Breast epithelium (tissue), 4 donors: ENCODE measurements at places on chromosomes 4 and X.

DNA sequence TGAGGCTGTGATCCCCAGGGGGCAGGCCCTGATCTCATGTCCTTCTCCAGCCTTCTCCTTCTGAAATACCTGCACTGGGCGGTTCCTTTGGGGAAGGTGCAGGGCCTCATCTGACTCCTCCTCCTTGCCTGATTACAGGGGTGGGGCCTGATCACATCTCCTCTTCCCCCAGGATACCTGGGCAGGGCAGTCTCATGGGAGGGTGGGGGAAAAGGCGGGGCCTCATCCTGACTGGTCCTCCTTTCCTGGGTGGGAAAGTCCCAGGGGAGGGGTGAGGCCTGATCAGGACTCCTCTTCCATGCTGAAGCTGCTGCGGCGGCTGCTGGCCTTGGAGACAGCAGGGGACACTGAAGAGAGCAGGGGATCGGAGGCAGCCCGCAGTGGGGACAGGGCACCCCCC, 13.3 kb downstream of the TFE3 start:
- no peak overlapping the region for H3K27ac ChIP-seq
- no peak for DNase-seq
- no peak overlapping the region for H3K4me3 ChIP-seq
- H3K4me1 ChIP-seq = no peaks in the 10 kb centered on the region
- no peaks in the 10 kb centered on the region for H3K36me3 ChIP-seq

DNA sequence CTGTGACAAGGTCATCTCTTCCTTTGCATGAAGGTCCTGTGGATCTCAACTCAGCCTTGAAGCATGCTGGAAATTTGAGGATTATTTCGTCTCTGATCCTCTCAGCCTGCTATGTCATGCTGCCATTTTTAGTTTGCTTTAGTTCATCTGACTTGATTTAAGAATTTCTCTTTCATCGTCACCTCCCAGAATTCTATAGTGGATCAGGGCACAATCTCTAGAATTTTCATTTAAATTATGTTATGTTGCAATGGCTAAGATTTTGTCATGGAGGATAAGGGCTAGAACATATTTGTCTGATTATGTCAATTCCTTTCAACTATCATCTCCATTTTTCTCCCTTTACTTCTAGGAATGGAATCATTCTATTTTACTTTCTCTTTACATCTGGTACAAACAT, 98.8 kb downstream of the PCDH10 start:
- H3K4me3 ChIP-seq = no peak overlapping the region
- no peaks in the 10 kb centered on the region for H3K27me3 ChIP-seq
- H3K27ac ChIP-seq = no peak overlapping the region
- H3K36me3 ChIP-seq = no peaks in the 10 kb centered on the region
- no peaks in the 10 kb centered on the region for H3K4me1 ChIP-seq
- no peak for DNase-seq

DNA sequence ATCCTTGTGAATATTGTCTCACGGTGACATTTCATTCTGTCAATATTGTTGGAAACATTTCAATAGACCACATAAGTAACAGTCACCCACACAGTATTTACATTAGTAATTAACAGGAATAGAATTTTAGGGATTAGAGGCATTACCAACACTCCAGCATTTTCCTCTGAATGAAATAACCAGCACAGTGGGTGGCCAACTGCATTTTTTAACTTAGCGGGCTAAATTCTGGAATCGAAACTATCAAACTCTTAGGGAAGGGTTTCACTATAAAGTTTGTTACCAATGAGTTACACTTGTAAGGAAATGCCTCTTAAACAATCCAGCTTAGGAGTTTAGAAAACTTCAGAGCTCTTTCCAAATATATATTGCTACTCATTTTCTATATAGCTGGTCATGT, 403.0 kb downstream of the ADGRL3 start:
- DNase-seq = no peak
- no peaks in the 10 kb centered on the region for H3K4me1 ChIP-seq
- H3K4me3 ChIP-seq = no peak overlapping the region
- H3K27ac ChIP-seq = no peak overlapping the region
- H3K27me3 ChIP-seq = no peaks in the 10 kb centered on the region

GRCh38 chrX:123267220-123267619, 83.1 kb downstream of the GRIA3 start:
- DNase-seq = no peak
- H3K4me3 ChIP-seq = no peak overlapping the region
- no peaks in the 10 kb centered on the region for H3K27me3 ChIP-seq

DNA sequence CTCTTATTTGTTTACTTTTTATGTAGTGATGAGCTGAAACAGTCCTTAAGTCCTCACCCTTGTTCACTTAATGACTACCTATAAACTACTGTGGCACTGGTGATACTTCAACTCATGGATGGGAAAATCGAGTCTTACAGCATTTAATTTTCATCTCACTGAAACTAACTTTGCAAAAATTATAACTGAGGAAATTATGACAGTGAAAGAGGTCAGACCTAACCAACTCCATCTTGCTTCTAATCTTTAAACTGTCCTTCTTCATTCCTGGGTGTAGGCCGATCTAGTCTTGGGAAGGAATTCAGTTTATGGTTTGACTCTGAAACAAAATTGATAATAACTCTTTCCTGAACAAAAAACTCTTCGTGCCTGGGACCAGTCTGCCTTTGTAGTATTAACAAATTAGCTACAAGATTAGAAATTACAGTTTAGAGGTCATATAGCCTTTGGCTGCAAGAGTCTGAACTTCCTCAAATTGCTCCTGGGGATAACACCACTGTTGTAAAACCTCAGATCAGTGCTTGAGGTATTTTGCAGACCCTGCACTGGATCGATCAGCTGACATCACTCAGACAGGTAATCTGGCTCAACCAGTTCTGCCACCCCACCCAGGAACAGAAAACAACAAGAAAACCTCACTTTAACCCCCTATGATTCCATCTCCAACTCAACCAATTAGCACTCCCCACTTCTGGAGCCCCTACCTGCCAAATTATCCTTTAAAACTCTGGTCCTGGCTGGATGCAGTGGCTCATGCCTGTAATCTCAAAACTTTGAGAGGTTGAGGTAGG, 995.7 kb upstream of the PRKX start:
- no peak overlapping the region for H3K4me3 ChIP-seq
- H3K36me3 ChIP-seq = no peaks in the 10 kb centered on the region
- H3K27ac ChIP-seq = no peak overlapping the region
- no peaks in the 10 kb centered on the region for H3K4me1 ChIP-seq
- no peaks in the 10 kb centered on the region for H3K27me3 ChIP-seq
- no peak for DNase-seq
